ENCODE measurements at places on chromosomes 3 and 15.
A peak's percentile ranks its signal among the peaks of the same experiment; 100 is the strongest.

DNA sequence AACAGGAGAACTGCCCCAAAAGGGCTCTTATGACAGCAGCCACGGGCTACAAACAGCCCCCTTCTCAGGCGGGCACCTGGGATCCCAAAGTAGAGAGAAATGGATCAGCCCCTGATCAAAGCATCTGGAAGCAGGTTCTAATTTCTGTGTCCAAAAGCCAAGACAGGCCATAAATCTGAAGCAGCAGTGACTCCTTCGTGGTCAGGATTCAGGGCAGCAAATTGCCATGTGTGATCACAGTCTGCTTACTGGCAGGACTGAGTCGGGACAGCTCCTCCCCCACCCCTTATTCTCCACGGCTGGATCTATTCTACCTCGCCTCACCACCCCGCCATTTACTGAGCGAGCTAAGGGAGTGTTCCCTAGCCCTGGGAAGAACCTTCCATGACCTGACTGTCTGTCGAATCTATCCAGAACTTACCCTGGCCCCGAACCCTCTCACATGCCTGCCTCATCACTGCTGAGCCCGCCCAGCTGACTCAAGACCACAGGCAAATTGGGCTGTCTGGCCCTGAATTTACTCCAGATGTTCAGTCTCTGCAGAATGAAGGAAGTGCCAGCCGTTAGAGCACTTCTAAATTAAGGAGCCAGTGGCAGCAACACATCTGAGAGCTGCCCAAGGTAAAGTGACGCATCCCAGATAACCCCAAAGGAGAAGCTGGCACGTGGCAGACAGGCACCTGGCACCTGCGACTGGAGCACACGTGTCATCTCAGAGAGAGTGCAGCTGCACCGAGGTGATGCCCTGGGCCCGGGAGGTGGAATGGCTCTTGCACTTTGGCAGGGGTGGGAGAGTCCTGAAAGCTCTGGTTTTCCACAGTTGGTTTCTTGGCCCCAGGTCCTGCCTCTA, 1.3 kb downstream of the LRRC15 start:
- DNase-seq, result peak; percentile 78

DNA sequence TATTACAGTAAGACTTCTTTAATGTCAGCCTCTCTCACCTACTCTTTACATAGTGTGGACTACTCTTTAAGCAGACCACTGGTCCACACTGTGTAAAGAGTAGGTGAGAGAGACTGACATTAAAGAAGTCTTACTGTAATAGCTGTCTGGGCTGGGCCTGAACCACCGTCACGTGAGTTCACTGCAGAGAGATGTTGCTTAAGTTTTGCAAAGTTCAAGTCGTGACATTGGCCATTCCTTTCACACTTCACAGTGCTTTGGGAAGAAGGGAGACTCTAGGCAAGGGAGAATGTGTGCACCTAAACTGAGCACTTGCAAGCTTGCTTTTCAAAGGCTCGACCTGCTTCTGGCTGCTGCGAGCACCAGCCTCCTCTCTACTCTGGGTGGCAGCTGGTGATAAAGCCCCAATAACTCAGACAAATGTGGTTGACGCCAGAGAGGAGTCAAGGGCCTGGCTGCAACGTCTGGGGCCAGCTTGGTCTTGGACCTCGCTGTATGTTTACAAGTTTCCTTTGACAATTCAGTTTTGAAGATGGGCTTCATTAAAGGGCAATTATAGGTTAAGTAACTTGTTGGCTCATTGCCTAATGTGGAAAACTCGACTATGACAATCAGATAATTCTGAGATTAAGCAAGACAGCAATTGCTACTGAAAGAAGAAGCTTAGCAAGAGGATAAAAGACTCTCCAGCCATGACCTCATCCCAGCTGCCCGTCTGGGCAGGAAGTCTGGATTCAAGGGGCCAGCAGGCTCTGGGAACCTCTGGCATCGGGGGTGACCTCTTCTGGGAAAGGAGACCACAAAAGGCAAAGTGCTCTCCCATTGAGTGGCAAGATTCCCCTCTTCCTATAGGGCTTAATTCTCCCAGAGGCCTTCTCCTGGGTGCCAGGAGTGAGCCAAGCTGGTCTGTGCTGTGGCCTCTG, 242.1 kb upstream of the TLE3 start:
- no peak for DNase-seq

GRCh38 chr3:58668247-58668646, 1.7 kb upstream of the FAM3D start:
- no peak for DNase-seq

DNA sequence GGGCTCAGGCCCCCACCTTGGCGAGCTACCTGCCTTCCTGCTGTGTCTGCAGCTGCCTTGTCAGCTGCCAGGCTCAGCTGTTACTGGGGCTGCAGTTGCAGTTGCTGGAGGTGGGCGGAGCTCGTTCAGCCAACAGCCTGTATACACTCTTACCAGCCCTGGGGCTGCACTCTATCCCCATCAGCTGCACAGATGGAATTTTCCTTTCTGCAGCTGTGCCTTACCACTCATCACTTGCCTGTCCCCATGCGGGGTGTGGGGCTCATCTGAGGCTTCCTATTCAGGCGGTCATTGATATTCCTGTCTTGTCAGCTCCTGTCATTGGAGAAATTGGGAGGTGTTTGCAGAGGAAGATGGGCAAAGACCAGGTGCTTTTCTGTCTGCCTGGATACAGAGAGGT, 9.1 kb upstream of the SYN2 start:
- DNase-seq, result no peak

DNA sequence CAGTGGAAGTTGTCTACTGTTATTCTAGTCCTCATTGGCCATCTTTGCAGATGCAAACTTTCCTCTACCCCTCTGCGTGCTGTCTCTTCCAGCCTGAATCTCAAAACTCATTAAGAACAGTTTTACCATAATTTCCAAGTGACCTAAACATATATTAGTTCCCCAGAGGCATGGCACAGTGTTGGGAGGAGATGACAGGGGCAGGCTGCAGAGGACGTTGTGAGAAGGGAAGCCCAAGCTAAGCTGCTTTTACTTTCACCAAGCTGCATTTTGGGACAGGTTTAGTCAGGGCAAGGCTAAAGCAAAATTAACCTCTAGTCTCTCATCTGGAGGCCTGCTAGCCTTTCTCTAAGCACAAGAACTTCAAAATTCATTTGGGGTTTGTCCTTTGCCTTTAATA, 318.6 kb upstream of the SATB1 start:
- DNase-seq, result no peak

DNA sequence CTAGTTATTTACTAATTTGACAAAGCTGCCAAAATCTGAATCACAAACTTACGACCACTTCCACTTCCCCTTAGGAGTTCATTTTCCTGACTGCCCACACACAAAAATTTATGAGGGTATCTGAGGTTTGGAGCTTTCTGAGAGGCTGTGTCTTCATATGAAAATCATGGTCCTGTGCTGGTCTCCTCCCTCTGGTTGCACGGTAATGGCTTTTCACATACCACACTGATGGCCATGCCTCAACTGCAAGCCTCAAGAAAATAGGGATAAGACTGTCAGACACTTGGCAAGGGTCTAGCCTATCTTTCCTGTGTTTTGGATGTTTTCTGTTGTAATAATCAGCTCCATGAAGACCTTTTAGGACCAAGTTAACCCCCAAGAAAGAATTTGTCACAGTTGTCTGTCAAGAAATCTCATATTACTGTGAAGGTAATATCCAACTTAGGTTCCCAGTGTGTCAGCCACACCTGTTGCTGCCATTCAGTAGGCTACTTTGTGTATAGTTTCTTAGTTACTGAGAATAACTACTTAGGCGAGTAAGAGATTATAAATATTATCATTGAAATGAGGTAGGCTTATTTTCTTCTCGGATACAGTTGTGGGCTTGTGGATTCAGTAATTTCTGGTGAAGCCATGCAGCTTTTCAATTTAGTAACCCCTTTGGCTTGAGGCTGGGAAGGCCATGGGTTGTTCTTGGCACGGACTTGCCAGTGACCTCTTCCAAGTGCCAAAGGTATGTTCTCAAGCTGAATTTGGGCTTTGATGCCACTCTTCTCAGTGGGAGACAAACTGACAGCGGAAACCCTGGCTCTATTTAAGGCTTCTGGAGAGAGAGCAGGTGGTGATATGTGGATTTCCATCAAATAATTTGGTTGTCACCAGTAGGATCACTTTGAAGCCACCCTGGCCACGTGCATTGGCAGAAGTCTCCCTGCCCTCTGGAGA, 101.1 kb downstream of the RYR3 start:
- no peak for DNase-seq

GRCh38 chr3:172384836-172385235, 63.4 kb downstream of the GHSR start:
- no peak for DNase-seq

- DNase-seq, result peak; percentile 28
Measured at GRCh38 chr3:106030627-106030963, 161.8 kb upstream of the CBLB start.

- peak; percentile 89 for DNase-seq
Measured at GRCh38 chr3:149466192-149466591, 8.3 kb upstream of the TM4SF4 start.

DNA sequence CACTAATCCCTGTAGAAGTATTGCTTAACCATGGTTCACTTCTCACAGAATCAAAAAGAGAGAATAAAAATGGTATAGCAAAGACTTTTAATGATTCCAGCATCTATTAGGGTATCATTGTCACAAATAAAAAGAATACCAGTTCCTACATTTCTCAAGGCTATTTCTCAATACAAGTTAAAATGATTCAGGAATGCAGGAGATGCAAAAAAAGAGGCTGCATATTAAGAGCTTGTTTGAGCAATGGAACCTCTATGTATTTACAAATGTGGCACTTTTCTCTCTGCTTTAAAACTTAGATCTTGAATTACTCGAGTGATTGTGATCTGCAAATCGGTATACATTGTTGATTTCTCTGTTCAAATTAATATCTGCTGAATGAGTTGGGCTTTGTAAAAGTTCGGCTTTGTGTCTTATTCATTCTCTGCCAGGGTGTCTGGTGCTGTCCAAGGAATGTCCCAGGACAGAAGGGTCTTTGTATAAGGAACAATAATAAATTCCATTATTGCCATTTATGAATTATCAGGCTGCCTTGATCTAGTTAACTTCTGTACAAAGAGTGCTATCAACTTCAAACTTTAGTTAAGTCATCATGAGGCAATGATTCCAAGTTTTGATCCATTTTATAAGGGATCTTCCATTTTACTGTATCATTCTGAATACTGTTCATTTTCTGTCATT, 364.2 kb downstream of the RBMS3 start:
- DNase-seq, result no peak

GRCh38 chr3:4492208-4493013, 737 bp upstream of the ITPR1 start:
- no peak for DNase-seq

GRCh38 chr3:174440253-174440701, 418.9 kb upstream of the NAALADL2 start:
- peak; percentile 30 for DNase-seq

- no peak for DNase-seq
Measured at GRCh38 chr3:189262746-189263145, 91.0 kb downstream of the TPRG1 start.

- no peak for DNase-seq
Measured at GRCh38 chr3:13792512-13793371, 87.1 kb downstream of the WNT7A start.

GRCh38 chr15:52440414-52440813, 88.3 kb downstream of the MYO5A start:
- no peak for DNase-seq

- DNase-seq, result no peak
Measured at GRCh38 chr3:153404157-153404556, 242.1 kb downstream of the RAP2B start.

DNA sequence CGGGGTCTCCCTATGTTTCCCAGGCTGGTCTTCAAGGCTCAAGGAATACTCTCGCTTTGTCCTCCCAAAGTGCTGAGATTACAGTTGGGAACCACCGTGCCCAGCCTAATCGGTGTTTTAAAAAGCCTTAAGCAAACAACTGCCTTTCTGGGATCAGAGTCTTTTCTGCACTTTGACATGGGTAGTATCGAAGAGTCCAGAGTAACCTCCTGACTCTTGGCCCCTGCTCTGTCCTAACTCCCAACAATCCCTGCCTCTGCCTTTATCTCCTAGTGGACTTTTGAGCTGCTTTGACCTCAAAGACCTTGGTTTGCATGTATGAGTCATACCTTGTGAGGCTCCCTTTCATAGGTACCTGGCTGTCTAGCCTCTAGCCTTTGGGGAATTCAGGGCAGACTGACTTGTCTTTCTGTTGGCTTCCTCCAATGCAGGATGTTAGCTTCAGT, 21.0 kb upstream of the HACD2 start:
- DNase-seq, result no peak

DNA sequence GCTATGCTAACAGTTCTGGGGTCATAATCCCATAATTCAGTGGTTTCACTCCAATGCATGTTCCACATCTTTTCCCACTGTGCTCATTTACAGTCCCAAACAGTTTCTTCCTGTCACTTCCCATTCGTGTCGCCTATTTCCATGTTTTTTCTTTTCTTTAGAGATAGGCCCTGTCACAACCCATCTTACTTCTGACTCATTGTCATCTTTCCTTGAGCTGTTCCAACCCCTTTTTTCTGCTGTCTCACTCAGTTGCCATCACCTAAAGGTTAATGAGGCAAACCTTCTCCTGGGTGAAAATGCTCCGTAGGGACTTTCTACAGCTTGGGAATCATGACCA, 814.5 kb downstream of the VGLL3 start:
- DNase-seq, result no peak

DNA sequence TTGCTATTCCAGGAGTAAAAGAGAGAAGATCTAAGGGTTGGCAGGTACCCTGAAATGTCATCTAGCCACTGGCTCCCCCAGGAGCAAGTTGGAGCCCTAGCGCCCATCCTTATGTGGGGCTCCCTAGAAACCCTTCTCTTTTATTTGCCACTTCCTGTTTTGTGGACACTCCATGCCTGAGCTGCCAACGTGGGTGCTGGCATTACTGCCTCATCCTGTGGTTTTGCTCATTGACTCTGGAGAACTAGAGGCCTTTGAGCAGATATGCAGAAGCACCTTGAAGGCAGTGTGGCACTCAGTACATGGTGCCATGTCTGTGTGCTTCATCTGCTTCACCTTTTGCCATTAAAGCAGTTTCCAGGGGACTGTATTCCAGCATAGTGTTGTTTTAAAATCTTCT, 8.1 kb downstream of the EDEM1 start:
- DNase-seq, result no peak

DNA sequence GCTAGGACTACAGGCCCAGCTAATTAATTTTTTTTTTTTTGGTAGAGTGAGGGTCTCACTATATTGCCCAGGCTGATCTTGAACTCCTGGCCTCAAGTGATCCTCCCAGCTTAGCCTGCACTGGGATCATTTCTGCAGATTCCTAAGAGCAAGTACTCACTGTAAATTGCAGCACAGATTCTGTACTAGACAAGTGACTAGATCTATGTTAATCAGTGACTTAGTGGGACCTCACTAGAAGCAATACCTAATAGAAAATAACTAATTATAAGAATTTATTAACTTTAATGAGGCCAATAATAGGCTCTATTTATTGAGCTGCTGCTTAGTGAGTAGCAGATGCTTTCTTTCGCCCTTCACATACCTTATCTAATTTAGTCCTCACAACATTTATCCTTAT, 10.6 kb upstream of the UTS2B start:
- no peak for DNase-seq

- DNase-seq, result no peak
Measured at GRCh38 chr3:60202052-60202726, 1049.1 kb downstream of the FHIT start.

DNA sequence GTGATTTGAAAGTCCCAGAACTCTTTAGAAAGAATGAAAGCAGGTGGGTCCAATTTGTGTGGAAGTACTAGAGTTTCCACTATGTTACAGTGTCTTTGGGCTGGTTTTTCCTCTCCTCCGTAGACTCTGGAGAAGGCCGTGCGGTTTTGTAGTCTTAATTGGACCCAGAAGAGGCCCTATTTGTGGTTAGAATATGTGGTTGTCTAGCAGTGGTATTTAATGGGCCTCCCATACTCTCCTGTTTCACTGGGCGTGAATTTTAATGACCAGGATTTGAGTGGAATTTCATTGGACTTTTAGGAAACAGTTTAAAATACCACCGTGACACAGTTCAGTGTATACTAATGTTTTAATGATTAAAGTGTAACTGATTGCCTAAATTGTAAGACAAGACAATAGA, 182.3 kb downstream of the BBX start:
- no peak for DNase-seq

Data from stromal cell of bone marrow (primary cell).